ENCODE measurements at places on chromosomes 13 and 19.

DNA sequence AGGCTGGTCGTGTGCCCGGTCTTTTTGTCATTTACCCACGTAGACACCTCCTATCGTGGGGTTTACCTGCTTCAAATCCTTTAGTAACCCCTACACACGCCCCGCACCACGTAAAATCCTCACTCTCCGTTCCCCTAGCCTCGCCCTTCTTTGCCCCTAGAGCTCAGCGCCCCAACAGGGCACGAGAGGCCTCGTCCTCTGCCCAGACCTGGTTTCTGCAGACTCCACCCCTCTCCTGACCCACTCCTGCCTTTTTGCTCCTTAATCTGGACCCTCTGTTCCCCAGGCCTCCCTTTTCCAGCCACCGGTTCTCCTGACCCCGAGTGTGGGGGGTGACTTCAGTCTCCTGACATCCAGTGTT, 412 bp downstream of the ZNF528 start:
- DNase-seq: no peak

- DNase-seq: no peak
Observed at GRCh38 chr19:56858026-56858425, 17.5 kb upstream of the PEG3 start.

DNA sequence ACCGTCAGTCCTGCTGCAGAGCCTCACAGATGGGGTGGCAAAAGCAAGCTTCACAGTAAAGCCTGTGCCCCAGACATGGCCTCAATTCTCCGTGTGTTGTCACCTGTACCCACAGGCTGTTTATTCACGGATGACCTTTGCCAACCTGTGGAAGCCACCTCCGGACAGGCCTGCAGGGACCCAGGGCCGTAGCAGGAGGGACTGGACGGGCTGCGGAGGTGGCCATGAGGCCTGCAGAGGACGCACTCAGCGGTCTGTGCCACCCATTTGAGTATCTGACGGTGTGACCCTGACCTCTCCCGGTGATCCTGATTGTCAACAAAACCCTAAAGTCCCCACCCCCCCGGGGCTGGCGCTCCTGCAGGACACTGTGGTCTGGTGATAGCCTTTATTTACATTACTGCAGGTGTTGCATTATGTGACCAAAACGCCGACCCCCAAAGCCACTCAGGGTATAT, 7.8 kb upstream of the KLF16 start:
- no peak for DNase-seq

DNA sequence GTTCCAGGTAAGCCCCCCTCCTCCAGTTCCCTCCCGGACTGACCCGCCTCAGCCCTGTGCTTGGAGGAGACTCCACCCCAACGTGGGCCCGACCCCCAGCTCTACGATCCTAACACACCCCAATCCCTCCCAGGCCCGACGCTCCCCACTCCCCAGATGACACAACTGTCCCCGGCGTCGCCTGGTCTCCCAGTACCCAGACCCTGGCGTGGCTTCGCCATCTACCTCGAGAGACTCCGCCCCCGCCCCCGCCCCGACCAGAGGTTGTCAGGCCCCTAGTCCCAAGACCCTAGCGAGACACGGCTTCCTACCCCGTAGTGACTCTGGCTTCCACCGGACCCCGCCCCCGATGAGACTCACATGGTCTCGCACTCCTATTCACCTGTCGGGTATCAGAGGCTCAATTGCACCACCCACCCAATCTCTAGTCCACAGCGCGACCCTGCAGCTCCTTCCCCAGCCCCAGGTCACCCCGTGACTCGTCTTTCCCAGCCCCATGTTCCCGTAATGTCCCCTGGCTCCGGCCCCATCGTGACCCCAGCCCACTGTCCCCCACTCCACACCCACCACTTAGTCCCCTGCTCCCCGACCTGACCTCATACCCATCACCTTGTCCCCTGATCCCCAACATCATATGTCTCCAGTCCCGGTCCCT, 2.9 kb downstream of the CD37 start:
- DNase-seq: no peak

GRCh38 chr19:50943074-50943828, 9.6 kb downstream of the KLK5 start:
- DNase-seq: no peak

- no peak for DNase-seq
Observed at GRCh38 chr13:103525530-103525929, 459.3 kb upstream of the SLC10A2 start.

DNA sequence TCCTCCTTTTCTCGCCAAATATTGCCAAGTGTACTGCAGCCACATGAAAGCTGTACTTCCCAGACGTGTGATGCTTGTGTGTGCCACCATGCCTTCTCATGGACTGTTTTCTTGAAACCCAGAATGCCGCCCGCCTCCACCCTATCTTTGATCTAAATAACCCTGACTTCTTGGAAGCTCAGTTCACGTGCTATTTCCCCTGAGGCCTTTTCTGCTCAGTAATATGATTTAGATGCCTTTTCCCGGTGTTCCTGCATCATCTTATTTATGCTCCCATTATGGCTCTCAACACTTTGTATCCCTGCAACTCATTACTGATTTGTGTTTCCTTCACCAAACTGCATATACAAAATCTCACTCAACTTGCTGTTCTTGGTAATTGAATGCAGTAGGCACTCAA, 116.1 kb downstream of the USP12 start:
- DNase-seq: no peak

- no peak for DNase-seq
Observed at GRCh38 chr13:41615528-41615855, 158.1 kb downstream of the RGCC start.

DNA sequence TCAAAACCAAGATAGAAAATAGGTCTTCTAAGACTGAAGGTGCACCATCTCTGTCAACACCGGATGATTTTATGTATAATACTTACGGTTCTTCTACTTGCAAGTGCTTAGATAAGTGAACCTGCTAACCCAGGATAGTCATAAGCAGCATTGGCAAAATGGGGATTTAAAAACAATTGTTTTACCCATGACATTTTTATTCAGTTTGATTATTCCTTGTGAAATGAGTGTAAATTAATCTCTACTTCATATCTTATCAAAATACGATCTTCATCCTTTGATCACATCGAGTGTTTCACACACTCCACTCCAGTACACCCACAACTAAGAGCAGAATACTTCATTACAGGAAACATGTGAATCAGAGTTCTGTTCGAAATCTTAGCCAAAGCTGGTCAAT, 23.0 kb upstream of the MTRF1 start:
- DNase-seq: no peak

DNA sequence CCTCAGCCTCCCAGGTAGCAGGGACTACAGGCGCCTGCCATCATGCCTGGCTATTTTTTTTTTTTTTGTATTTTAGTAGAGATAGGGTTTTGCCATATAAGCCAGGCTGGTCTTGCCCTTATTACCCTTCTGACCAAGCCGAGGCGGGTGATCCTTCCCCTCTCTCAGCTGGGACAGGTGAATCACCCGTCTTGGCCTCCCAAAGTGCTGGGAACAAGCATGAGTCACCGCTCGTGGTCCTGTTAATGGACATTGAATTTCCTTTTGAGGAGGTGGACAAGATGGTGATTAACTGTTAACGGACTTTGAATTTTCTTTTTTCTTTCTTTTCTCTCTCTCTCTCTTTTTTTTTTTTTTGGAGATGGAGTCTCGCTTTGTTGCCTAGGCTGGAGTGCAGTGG, 10.6 kb downstream of the CD70 start:
- no peak for DNase-seq

DNA sequence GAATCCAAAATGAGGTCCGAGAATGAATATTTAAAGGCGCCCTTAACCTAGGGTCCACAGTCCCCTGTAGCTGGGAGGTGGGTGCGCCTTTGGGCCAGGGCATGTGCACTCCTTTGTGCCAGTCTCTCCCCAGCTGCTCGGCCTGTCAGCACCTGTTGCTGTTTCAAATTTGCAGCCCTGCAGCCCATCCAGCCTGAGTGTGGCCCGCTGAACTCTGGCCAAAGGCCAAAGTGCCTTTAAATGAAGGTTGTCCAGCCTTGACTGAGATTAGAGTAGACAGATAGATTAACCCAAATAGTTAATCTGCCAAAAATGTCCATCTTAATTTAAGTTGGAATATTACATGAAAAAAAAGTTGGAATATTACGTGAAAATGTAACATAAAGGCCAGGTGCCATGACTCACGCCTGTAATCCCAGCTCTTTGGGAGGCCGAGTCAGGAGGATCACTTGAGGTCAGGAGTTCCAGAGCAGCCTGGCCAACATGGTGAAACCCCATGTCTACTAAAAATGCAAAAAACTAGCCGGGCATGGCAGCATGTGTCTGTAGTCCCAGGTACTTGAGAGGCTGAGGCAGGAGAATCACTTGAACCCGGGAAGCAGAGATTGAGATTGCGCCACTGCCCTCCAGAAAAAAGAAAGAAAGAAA, 25.3 kb downstream of the TPT1 start:
- DNase-seq: no peak

GRCh38 chr19:44582581-44583265, 30.6 kb upstream of the IGSF23 start:
- no peak for DNase-seq

GRCh38 chr13:52130641-52131040, 1.8 kb upstream of the NEK5 start:
- no peak for DNase-seq

DNA sequence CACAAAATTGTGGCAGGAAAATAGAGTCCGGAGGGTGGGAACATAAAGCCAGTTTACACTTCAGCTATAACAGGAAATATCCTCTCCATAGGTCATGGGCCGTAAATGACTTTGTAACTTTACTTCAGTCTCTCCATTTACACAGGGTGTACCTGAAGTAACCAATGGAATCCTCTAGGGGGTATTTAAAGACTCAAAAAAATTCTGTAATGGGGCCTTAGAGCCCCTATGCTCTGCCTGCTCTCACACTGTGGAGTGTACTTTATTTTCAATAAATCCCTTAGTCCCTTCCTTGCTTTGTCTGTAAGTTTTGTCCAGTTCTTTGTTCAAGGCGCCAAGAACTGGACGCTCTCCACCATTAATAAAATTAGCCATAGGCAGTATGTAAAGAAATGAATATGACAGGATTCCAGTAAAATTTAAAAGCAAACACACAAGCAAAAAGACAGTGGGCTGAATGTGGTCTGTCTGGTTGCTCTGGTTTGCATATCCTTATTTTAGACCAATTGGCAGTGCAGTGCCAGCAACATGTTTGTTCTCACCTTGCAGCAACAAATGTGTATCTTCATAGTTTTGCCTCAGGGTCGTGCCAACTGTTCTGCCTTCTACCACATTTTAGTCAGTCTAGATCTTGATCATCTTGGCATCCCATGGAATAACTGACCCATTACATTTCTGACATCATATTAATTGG, 801.5 kb upstream of the SPRY2 start:
- no peak for DNase-seq

- DNase-seq: no peak
Observed at GRCh38 chr19:19193926-19194325, 1.9 kb downstream of the RFXANK start.
